ENCODE measurements at places on chromosomes 6 and 20.

DNA sequence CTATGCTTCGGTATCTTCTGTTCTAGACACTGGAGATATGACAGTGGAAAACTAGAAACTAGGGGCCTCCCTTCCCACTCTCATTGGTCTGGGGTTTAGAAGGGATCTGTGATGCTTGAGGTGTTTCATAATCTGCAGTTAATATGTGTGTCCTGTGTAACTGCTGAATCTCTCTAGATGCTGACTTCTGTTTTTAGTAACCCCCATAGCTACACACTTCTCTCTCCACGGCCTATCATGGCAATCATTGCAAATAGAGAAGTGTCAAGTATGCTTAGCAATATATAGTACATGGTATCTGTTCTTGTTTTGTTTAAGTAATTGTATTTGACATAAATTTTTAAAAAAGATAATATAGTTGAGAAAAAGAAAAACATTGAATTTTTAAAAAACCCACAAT is 394.6 kb upstream of the MMS22L start:
- ATAC-seq = no peak

GRCh38 chr6:159594106-159594749 is 98.8 kb downstream of the SOD2 start:
- no peak for ATAC-seq

- peak; percentile 64 for ATAC-seq
Measured at GRCh38 chr6:106383573-106383972, 23.1 kb downstream of the CRYBG1 start.

DNA sequence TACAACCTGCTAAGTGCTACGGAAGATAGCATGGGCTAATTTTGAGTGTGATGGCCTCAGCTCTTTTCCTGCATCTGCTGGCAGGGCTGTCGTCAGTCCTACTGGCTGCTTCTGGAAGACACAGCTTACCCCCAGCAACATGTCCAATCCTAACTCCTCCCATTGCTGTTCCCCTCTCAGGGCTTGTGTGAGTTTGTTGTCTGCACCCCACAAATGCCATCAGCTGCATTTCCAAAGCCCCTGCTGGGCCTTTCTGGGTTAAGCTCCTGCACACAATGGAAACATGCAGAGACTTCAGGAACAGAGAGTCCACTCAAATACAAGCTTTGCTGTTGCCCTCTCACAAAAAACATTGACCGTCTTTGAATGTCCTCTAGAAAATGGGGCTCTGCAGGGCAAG is 84.7 kb downstream of the RNF182 start:
- no peak for ATAC-seq

- no peak for ATAC-seq
Measured at GRCh38 chr6:169568314-169569087, 133.3 kb downstream of the WDR27 start.

DNA sequence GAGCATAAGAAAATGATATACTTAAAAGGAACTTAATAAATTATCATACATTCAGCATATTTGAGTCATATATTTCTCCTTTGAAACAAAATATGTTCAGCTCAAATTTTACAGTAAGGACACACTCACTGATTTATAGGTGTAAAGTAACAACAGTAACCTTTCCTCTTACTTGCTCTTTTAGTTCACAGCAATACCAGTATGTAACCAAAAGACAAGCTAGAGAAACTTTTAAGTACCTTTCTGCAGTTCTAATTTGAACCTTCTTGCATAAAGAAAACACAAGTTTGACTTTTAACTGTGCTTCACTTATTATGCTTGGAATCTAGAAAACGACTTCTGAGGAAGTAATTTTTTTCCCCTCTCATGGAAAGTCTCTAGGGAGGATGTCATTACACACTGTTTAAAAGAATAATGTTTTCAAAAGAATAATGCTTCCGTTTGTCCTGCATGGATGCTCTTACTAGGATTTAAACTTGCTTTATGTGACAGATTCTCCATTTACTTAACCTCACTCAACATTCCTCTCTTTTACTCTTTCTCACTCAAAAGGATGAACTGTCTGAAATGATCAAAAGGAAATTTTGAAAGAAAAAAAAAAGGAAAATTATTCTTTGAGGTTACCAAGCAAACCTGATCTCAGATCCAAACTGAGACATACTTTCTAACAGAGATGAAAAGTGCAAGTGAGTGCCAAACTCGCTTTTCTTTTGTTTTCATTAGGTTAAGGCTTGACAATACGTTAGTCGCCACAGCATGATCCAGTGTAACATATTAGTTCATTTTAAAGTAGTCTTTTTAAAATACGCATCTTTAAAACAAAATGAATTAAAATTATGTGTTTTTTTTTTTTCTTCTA is 22.4 kb upstream of the CALHM6 start:
- ATAC-seq = no peak

- ATAC-seq = peak; percentile 85
Measured at GRCh38 chr6:155174576-155175211, 89.1 kb upstream of the CLDN20 start.

DNA sequence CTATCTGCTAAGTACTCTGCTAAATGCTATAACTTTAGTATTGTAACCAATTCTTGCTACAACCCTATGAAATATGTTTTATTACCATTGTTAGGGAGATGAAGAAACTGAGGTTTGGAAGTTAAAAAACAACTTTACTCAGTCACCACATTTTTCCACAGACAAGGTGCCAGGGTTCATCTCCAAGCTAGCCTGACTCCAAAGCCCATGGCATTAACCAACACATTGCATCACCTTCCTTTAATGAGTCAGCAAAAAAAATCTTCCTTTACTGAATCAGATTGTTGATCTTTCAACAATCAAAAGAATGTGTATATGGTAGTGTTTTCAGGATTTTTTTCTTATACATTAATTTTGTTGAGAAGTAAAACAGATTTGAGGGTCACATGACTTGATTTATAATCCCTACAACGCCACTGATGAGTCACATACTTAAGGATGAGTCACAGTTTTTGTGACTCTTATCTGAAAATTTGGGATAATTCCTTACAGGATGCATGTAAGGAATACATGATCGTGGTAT is 41.5 kb downstream of the MAN1A1 start:
- ATAC-seq = peak; percentile 73

DNA sequence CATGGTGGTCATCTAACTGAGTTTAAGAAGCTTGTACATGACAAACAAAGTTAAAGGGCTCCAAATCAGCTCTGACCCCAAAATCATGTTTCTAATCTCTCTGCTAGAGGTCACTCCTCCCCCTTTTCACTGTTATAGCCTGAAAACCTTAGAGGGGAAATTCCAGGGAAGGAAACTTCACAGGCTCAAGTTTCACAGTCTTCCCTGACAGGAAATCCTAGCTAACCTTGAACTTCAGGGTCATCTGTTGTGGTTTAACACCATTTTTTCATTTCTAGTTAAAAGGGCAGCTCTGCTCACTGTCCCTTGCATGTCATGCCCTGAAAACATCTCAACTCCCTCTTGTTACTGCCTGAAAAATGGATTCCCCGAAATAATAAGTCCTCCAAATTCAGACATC is 104.4 kb upstream of the BMP2 start:
- ATAC-seq = no peak

DNA sequence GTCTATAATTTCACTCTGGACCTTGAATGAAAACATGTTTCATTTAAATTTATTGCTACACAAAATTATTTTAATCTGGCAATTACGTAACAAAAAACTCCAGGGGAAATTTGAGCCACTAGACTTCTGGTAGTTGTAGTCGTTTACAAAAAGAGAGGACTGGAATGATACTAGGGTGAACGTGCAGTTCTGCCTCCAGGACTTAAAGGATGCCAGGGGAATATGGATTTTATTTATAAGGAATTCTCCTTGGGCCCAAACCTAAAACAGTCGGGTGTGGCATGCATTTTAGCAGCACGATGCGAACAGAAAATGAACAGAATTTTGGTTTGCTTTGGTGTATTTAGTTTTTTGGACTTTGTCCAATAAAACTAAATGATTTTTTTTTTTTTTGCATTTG is 76.9 kb downstream of the PRL start:
- ATAC-seq = no peak

DNA sequence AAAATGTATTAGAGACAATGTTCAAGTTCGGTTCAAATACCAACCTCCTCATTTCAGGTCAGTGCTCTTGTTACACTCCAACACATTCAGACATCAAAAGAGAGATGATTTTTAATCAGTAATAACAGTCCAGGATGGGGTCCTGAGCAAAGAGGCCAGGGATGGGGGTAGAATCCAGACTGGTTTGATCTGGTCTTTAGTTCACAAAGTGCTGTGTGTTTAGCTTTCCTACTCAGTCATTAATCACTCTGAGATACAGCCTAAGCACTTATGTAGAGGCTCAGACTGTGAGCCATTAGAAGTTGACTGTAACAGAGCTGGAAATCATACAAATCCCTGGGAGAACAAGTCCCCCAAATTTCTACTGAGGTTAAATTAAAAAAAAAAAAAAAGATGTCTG is 241.6 kb downstream of the PTPRK start:
- no peak for ATAC-seq

DNA sequence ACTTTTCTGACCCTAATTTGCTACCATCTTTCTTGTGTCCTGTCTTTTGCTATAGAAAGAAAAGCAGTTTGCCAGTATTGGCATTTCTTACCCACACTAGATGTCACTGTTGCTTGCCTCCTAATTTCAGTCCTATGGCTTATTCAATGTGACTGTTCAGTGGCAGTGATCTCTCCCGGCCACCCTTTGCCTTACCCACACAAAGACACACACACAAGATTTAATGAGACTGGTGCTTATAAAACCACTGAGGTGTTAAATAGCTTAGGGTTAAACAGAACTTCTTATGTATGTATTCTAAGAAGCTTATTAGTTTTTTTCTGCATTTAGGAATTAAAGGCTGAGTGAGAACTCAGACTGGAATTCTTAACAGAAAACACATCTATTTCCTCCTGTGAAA is 233.6 kb upstream of the ASCC3 start:
- peak; percentile 66 for ATAC-seq

DNA sequence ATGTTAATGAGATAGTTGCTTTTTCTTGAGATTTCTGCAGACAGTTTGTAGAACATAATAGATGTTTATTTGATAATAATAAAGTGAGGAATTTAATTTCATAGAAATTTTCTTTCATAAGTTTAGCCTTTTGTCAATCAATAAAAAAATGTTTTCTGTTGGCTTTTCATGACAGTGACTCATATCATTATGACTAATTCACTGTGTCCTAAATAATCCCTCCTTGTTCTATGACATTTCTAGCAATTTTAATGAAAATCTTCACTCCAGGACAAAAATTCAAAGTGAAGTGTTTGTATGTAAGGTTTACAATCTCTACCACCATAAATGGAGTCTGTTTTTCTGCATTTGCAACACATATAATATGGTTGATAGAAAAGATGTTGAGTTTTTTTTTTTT is 109.9 kb downstream of the UTRN start:
- ATAC-seq = no peak

DNA sequence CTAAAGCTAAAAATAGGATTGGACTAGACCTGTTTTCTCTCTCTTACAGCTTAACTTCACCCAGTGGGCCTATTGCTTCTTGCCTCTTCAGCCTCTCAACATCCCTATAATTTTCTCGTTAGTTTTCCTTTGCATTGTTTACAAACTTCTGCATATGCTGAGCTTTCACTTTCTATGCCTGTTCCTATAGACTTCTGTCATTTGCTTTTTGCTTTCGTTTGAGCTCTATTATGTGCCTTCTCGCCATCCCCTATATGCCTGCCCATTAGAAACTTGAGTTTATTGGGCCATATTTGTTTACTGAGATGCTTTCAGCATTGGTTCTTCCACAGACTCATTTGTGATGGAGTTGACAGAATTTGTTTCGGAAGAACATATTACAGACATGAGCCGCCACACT is 40.9 kb downstream of the NCOA7 start:
- ATAC-seq = no peak

- no peak for ATAC-seq
Measured at GRCh38 chr6:167238146-167238693, 52.9 kb upstream of the UNC93A start.

DNA sequence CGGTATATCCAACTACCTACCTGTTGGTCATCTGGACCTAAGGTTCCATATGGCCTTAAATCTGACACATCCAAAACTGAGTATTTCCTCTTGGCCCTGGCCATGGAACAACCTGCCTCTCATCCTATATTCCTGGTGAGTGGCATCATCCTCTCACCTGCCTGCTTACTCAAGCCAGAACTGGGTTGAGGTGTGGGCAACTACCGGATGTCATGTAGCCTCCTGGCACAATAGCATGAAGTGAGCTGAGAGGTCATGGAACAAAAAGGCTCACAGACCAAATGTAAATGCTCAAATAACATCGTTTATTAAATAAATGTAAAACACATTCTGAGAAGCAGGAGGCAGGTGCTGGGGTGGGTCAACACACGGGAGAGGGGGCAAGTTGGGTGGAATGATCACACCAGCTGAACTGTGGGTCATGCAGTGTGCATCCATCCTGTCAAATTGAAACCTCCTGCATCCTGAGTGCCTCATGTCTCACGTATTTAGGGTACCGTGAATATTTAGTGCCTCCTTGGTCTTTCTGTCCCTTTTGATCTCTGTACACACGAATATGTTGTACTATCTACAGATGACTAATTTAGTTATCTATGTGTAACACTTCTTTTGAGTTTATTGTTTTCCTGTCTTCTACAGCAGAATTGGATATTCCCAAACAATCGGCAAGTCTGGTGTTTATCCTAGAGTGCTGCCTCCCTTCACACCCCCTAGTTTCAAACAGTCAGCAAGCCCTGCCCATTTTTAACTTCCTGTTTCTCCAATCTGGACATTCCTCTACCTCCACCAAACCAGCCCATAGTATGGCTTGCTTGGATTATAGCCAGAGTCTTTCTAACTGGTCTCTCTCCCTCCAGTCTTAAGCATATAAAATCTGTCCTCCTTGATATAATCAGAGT is 7.9 kb upstream of the POU5F1 start:
- ATAC-seq = no peak

DNA sequence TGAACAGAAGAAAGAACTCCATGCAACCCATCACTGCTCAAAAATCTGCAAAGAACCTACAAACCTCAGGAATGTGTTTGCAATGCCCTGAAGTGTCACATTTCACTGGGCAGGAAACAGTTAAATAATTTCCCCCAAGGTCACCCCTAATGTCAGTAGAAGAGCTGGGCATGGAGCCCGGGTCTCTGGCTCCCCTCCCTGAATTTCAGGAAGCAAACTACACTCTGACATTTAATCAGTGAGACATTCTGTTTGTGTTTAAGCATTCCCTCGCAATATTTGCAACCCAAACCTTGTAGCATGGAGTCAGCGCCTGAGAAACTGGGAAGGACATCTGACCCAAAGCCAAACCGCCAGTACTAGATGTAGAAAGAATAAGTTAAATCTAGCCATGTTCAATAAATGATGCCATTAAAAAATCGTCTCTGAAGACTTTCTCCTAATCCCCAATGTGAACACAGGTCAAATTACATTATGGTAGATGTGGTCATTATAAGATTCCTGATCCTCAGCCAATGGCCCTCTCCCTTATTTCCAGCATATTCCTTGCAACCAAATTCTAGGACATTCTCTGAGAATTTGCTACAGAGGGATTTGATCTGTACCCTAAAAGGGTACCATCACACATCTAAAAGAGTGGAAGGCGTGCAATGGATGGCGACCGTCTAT is 91.2 kb upstream of the ADTRP start:
- ATAC-seq = no peak

GRCh38 chr6:167647737-167648470 is 178.8 kb upstream of the AFDN start:
- ATAC-seq = no peak

Data from esophagus mucosa (tissue), 1 donor.